Liver (tissue), 10 donors: ENCODE measurements at places on chromosomes 2 and 18. TPM values are rescaled to one million over a fixed set of nuclear protein-coding genes. Genes with fewer than 3 reads are reported as not detected.

GRCh38 chr2:96105152-96105915 is 11.0 kb downstream of the ADRA2B start:
- no peak overlapping the region for H3K4me3 ChIP-seq
- H3K36me3 ChIP-seq = no peaks in the 10 kb centered on the region
- DNase-seq = no peak
- no peak overlapping the region for H3K27ac ChIP-seq
- peaks cover 3% of the 10 kb centered on the region for H3K4me1 ChIP-seq

- H3K27me3 ChIP-seq = no peaks in the 10 kb centered on the region
- DNase-seq = no peak
- no peak overlapping the region for H3K4me3 ChIP-seq
- H3K27ac ChIP-seq = no peak overlapping the region
- H3K4me1 ChIP-seq = peaks cover 39% of the 10 kb centered on the region
- no peaks in the 10 kb centered on the region for H3K36me3 ChIP-seq
These were observed 3.7 kb upstream of the LRP2 start for GRCh38 chr2:169366066-169366465.

- DNase-seq = no peak
- H3K4me3 ChIP-seq = no peak overlapping the region
- H3K4me1 ChIP-seq = no peaks in the 10 kb centered on the region
- H3K36me3 ChIP-seq = no peaks in the 10 kb centered on the region
- H3K27ac ChIP-seq = no peak overlapping the region
These were observed 259.6 kb upstream of the UBE2E3 start for GRCh38 chr2:180720829-180721228.

GRCh38 chr2:207182911-207183310 is 17.2 kb upstream of the KLF7 start:
- DNase-seq = no peak
- no peak overlapping the region for H3K27ac ChIP-seq
- no peaks in the 10 kb centered on the region for H3K36me3 ChIP-seq
- no peaks in the 10 kb centered on the region for H3K4me1 ChIP-seq

DNA sequence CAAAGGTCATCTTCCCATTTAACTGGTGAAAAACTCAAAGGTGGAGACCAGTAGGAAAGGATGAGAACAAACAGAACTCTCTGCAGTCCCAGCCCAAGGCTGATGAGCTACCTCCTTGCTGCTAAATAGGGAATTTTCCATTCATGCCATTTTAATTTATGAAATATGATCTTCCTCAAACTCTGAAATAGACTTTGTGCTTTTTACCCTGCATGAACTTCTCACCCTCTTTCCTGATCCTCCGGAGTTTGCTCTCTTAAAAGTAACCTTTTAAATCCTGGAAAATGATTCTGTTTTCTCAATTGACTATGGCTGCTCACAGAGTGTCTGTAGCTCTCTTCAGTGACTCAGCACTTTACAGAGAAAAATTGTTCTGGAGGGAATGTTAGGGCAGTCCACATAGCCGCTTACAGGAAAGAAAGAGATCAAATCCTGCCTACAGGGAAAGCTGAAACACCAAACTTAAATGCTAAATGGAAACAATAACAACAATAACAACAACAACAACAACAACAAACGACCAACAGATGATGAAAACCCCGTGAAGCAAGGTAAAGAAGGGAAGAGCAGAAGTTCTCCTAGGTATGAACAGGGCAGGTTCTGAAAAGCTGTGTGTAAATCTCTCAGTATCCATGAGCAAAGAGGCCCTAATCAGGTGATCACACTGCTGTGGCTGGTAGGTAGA is 79.8 kb upstream of the SESTD1 start:
- H3K27ac ChIP-seq = no peak overlapping the region
- H3K4me1 ChIP-seq = peaks cover 3% of the 10 kb centered on the region
- DNase-seq = no peak

DNA sequence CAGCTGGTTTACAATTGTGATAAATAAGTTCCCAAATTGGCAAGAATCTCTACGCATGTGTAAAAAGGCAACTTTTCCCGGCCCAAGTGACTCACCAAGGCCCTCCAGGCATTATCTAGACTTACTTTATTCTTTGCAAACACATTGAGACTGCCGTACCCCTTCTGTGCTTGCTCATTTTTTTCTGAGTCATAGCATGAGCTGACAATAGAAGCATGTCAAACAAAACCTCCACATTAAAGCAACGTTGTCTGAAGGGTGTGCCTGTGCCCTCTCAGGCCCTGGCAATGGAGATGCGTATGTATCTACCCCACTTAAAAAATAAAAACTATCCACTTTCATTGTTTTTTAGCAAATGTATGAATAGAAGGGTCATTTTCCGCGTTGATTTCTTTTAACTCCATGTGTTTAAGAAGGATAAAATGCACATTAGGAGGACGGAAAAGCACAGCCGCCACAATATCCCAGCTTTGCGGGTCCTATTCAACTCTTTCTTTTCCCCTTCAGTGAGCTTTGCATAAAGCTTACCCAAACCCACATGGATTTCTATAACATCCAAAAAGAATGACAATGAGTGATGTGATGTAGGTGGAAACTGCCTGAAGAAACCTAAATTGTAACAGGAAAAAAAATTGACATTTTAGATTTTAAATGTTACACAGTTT is 298.2 kb downstream of the CDCA7 start:
- H3K4me3 ChIP-seq = no peak overlapping the region
- H3K27ac ChIP-seq = no peak overlapping the region
- no peaks in the 10 kb centered on the region for H3K4me1 ChIP-seq
- no peaks in the 10 kb centered on the region for H3K36me3 ChIP-seq
- no peak for DNase-seq

The CRYGD gene
- not detected for total RNA-seq
